ENCODE measurements at places on chromosomes 13 and 19.

- no peak for DNase-seq
These were observed 216.7 kb downstream of the ATP8A2 start for GRCh38 chr13:25588336-25589060.

DNA sequence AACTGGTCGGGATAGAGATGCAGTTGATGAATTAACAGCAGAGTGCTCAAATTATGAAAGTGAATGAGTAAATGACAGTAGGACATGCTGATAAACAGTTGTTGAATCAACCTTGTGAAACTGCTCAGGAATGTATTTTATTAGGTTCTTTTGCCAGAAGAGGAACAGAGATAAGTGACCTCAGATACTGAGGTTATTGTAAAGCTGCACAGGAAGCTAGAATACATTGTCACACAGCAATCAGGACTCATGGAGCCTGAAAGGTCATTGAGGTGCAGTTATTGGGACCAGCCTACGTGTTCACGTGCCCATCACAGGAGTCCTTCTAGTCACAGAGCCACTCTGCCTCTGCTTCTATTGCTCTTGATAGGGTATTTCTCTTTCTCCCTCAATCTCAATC lies 47.5 kb upstream of the MED4 start:
- no peak for DNase-seq

GRCh38 chr13:73520566-73521289 lies 461.9 kb downstream of the KLF5 start:
- peak; percentile 38 for DNase-seq

DNA sequence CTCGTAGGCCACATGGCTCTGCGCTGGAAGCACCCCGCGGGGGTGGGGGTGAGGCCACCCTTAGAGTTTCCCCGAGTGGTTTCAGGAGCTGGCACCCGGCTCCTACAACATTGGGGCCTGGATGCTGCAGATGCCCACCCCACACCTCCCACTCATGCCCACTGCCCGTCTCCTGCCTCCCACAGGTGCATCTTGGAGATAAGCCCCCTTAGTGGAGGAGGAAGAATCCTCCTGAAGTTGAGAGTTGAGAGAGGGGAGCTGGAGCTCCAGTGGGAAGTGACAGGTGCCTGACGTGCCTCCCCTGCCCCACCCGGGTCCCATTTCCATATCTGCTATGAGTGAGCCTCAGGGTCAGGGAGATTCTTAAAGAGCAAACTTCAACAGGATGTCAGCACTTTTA lies 341.3 kb downstream of the TEX29 start:
- DNase-seq, result no peak

GRCh38 chr13:75512253-75512652 lies 25.4 kb downstream of the COMMD6 start:
- no peak for DNase-seq

DNA sequence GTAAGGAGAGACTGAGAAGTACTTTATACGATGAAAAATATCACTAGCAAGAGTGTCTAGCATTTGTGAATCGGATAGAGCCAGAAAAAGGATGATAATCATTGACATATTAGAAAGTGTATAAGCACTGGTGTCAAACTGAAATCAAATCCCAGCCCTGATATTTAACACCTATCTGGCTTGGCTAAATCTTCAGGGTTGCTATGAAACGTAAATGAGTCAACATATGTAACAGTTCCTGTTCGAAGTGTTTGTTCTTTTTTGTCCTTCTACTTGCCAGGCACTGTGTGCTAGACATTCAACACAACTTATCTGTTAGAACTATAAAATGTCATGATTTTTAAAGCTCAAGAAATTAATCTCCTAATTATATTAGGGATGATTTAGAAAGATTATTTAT lies 40.8 kb downstream of the SERPINE3 start:
- DNase-seq, result no peak

- DNase-seq, result no peak
These were observed 61.2 kb downstream of the PEPD start for GRCh38 chr19:33460221-33460908.
